ENCODE measurements at places on chromosomes 1 and 21. TPM values are rescaled to one million over a fixed set of nuclear protein-coding genes. Genes with fewer than 3 reads are reported as not detected.

GRCh38 chr1:236808005-236808404, 12.9 kb downstream of the MTR start:
- peaks cover 19% of the 10 kb centered on the region for H3K4me1 ChIP-seq
- DNase-seq = no peak
- H3K27me3 ChIP-seq = no peaks in the 10 kb centered on the region
- H3K27ac ChIP-seq = no peak overlapping the region
- no peak overlapping the region for H3K4me3 ChIP-seq

DNA sequence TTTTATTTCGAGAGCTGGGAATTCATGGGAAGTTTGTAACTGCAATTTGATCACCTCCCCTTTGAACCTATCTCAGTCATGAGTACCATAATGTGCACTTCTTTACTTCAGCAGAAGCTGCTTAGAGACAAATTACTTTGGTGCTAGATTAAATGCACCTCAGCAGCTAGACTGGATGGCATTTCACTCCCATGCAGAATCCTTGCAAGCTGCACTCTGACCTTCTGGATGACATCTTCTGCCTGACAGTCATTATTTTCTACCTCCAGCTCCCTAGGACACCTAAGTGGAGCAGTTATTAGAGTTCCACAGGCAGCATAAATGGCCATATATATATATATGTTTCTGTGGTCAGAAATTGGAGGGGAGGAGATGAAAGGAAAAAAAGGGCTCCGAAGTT, 366.0 kb upstream of the TMPRSS15 start:
- no peaks in the 10 kb centered on the region for H3K4me1 ChIP-seq
- no peak overlapping the region for H3K4me3 ChIP-seq
- H3K36me3 ChIP-seq = no peaks in the 10 kb centered on the region

DNA sequence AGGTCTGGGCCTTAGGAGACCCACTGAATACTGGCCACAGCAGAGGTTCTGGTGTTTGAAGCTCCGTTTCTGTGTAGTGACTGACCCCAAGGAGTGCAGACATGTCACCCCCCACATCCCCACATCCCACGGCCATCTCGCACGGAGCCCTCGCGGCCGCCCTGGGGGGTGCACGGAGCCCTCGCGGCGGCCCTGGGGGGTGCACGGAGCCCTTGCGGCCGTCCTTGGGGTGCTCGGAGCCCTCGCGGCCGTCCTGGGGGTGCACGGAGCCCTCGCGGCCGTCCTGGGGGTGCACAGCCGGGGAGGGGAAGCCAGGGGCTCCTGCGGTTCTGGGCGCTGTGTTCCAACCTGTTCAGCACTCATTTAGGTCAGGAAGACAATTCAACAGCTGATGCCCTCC, 68.4 kb downstream of the SCCPDH start:
- H3K27me3 ChIP-seq = peaks cover 23% of the 10 kb centered on the region
- no peak for DNase-seq
- no peak overlapping the region for H3K27ac ChIP-seq

GRCh38 chr21:45957981-45958600, 23.5 kb upstream of the COL6A1 start:
- H3K36me3 ChIP-seq = peaks cover 2% of the 10 kb centered on the region
- H3K27me3 ChIP-seq = peaks cover 35% of the 10 kb centered on the region
- DNase-seq = no peak
- H3K4me3 ChIP-seq = no peak overlapping the region

GRCh38 chr21:46071082-46071481, 26.8 kb upstream of the COL6A2 start:
- H3K4me1 ChIP-seq = peaks cover 3% of the 10 kb centered on the region
- no peak overlapping the region for H3K27ac ChIP-seq

The TBX19 gene
- total RNA-seq = 2.7 TPM

The IRF6 gene
- 0.20 TPM for total RNA-seq

The AMY1B gene
- not detected for total RNA-seq

GRCh38 chr21:41692185-41692565, 74.7 kb downstream of the RIPK4 start:
- no peak overlapping the region for H3K27ac ChIP-seq
- H3K27me3 ChIP-seq = peaks cover 39% of the 10 kb centered on the region
- no peak for DNase-seq
- H3K4me1 ChIP-seq = no peaks in the 10 kb centered on the region
- no peaks in the 10 kb centered on the region for H3K36me3 ChIP-seq

The DUSP23 gene
- total RNA-seq = 12.0 TPM

DNA sequence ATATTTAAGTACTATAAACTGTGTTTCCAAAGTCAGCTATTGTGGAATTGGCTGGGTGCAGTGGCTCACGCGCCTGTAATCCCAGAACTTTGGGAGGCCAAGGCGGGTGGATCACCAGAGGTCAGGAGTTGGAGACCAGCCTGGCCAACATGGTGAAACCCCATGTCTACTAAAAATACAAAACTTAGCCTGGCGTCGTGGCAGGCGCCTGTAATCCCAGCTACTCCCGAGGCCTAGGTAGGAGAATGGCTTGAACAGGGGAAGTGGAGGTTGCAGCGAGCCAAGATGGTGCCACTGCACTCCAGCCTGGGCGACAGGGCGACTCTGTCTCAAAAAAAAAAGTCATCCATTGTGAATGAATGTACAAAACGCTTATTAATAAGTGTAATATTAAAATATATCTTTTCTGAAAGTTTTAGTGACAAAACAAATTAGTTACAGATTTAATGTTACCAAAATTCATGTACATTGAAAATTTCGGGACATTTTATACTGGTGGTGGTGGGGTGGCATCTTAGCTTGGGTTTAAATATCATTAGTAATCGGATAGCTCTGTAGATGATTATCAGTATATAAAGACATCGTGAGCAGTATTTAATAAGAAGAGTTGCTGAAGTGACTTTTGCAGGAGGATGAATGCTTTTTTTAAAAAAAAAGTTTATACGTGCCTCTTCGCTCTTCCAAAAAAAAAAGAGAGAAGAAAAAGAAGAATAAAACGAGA, 503 bp upstream of the SRSF11 start:
- DNase-seq = no peak
- H3K4me3 ChIP-seq = peak overlapping the region; percentile 92
- peak overlapping the region; percentile 97 for H3K27ac ChIP-seq

DNA sequence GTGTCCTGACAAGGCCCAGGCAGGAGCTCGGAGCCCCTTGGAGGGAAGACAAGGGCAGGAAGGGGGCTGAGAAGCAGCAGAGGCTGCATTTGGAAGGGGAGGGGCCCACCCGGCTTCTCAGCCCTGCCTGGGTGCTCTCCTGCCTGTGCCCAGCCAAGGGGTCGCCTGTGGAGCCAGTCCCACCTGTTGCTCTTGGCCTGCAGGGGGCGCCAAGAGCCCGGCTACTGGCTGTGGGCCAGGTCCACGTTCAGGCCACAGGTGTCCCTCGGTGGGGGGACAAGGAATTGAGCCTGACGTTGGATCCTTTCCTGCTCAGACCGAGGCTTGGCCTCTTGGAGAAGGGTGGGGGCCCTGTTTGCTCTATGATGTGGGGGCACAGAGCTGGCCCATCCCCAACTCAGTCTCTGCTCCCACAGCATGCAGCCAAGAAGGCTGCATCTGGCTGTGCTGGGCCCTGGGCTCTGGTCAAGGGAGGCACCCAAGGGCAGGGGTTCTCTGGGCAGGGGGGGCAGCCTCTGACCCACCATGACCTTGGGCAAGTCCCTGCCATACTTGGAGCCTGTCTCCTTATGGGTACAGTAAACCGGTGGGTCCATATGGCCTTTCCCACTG, 10.9 kb downstream of the WNT4 start:
- DNase-seq = peak; percentile 50
- H3K4me1 ChIP-seq = peaks cover 12% of the 10 kb centered on the region
- H3K27me3 ChIP-seq = peaks cover 7% of the 10 kb centered on the region
- H3K27ac ChIP-seq = no peak overlapping the region
- H3K4me3 ChIP-seq = no peak overlapping the region
- no peaks in the 10 kb centered on the region for H3K36me3 ChIP-seq

DNA sequence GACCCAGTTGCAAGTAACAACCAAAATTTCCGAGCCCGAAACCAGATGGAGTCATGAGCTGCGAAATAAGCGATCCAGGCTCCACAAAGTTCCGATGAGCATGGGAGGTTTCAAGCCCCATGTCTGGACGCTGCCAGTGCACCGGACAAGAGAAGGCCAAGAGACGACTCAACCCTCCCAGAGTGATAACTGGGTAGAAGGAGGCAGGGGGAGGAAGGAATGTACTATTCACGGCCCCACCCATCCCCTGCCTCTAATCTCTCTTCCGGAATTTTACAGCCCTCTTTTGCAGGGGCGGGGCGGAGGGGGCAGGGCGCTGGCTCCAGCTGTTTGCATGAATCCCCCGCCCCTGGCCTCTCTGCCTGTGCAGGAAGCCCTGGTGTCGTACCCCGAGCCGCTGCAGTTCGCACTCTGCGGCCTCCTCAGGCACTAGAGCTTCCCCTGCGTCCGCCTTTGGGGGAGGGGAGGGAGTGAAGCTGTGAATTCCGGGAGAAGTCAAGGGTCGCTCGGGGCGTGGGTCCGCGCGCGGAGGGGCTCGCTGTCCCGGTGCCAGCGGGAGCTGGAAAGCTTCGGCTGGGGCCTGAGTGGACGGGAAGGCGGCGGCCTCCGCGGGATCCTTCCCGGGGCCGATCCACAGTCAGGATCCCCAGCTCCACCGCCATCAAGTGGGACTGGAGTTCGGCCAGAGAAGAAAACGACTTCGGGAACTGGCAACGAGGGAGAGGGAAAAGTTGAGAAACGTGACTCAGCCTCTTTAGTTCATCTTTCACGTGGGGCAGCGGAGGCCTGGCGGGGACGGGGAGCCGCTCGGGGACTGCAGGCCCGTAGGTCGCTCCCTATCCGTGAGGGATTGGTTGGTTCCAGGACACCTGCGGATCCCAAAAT, 6.3 kb upstream of the PTP4A2 start:
- peak overlapping the region; percentile 85 for H3K4me3 ChIP-seq
- no peaks in the 10 kb centered on the region for H3K27me3 ChIP-seq
- H3K27ac ChIP-seq = peak overlapping the region; percentile 89
- DNase-seq = peak; percentile 66
- no peaks in the 10 kb centered on the region for H3K36me3 ChIP-seq

- no peak for DNase-seq
- no peak overlapping the region for H3K27ac ChIP-seq
- no peaks in the 10 kb centered on the region for H3K27me3 ChIP-seq
- H3K4me3 ChIP-seq = no peak overlapping the region
These were observed 178.7 kb downstream of the GABPA start for GRCh38 chr21:25913479-25913878.

- DNase-seq = no peak
- peaks cover 27% of the 10 kb centered on the region for H3K27me3 ChIP-seq
- peaks cover 16% of the 10 kb centered on the region for H3K4me1 ChIP-seq
- peak overlapping the region; percentile 16 for H3K27ac ChIP-seq
These were observed 6.0 kb downstream of the VANGL2 start for GRCh38 chr1:160406131-160406968.

The DSCAM gene
- total RNA-seq = not detected

GRCh38 chr1:55063577-55063942, 24.2 kb downstream of the PCSK9 start:
- H3K4me3 ChIP-seq = no peak overlapping the region
- H3K27ac ChIP-seq = no peak overlapping the region
- peaks cover 7% of the 10 kb centered on the region for H3K36me3 ChIP-seq
- peaks cover 3% of the 10 kb centered on the region for H3K4me1 ChIP-seq

GRCh38 chr1:207134581-207134980, 30.5 kb downstream of the C4BPA start:
- H3K27me3 ChIP-seq = no peaks in the 10 kb centered on the region
- H3K4me3 ChIP-seq = no peak overlapping the region
- no peaks in the 10 kb centered on the region for H3K4me1 ChIP-seq
- DNase-seq = no peak

The CASQ2 gene
- total RNA-seq = not detected

The OR10J1 gene
- total RNA-seq = not detected

DNA sequence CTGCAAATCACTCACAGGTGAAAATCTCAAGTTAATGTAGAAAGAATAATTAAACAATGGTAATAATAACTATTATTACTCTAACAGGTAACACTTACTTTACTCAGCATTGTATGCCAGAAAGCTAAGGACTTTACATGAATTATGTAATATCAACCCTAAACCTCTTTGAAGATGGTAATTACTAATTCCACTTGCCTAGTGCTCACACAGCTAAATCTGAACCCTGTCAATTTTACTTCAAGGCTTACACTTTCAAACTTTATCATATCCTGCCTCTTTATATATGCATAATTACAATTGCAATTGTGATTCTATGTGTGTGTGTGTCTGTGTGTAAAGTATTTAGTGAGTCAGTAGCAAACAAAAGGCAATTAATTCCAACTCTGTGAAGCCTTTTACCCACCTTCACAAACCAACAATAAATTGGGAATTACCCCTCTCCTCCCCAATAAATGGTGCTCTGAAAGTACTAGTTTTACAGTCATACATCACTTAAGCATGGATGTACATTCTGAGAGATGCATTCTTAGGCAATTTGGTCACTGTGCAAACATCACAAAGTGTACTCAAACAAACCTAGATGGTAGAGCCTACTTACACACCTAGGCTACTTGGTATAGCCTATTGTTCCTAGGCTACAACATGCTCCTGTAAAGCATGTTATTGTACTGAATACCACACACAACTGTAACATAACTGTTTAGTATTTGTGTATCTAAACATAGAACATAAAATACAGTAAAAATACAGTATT, 5.9 kb downstream of the ZNF644 start:
- no peaks in the 10 kb centered on the region for H3K27me3 ChIP-seq
- peaks cover 2% of the 10 kb centered on the region for H3K36me3 ChIP-seq
- H3K27ac ChIP-seq = peak overlapping the region; percentile 47
- no peak overlapping the region for H3K4me3 ChIP-seq

DNA sequence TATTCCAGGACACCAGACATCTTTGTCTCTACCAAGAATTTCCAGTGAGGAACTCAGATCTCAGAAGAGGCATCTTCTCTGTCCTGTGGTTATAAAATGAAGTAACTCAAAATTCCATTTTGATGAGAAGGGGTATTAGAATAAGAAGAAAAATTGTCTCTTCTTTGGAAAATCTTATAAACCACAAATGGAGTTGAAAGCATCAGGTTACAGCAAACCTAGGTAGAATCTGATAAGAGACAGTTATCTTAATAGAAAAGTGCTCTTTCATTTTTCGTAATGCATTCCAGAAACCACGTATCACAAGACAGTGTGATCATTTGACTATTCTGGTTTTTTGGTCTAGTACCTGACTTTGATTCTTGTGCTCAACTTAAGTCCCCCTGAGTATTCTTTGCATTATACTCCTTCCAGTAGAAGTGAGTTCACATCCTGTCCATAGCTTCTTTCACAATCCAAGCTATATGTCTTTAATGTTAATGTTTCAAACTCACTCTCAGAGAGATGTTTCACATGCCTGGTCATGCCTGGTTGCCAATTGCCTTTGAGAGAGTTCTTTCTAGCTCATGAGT, 120.9 kb upstream of the PRDX6 start:
- no peak for DNase-seq
- H3K27ac ChIP-seq = no peak overlapping the region
- no peaks in the 10 kb centered on the region for H3K27me3 ChIP-seq
- H3K4me3 ChIP-seq = no peak overlapping the region

DNA sequence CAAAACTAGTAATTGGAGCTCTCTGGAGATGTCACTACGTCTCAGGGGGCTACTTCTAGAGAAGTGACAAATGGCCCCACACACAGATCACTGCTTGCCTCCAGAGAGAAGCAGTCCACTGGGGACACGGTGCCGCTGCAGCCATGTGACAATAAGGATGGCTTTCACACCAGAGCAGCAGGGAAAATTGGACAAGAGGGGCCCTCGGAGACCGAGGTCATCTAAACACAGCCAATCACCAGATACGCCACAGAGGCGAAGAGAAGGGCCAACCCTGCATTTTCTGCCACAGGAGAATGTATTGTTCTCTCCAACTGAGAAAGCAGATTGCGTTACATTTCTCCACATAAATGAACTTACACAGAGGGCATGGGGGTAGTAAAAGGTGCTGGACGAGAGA, 51.2 kb upstream of the TIAM1 start:
- no peak for DNase-seq
- no peaks in the 10 kb centered on the region for H3K36me3 ChIP-seq
- H3K4me1 ChIP-seq = peaks cover 36% of the 10 kb centered on the region
- H3K27me3 ChIP-seq = no peaks in the 10 kb centered on the region
- H3K4me3 ChIP-seq = no peak overlapping the region

- H3K27me3 ChIP-seq = no peaks in the 10 kb centered on the region
- peak overlapping the region; percentile 43 for H3K4me3 ChIP-seq
These were observed 37.1 kb downstream of the ATF6 start for GRCh38 chr1:161803181-161803580.
